ENCODE measurements at places on chromosomes 6 and 20.

DNA sequence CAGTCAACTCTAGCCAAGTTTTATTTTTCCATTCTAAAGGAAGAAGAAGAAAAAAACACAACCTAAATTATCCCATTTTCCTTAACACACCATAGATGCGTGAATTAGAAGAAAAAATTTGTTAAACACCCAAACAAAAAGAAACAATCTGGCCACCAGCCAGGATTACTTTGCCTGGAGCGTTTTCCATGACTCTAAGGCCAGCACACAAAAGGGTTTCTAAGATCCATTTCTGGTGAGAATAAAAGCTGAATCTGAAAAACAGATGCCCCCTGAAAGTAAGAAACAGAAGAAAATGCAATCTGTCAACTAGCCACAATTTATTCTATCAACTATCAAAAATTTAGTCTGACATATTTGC is 267.2 kb upstream of the SULF2 start:
- no peak for DNase-seq

- no peak for DNase-seq
Observed at GRCh38 chr6:10081957-10082356, 332.9 kb downstream of the TFAP2A start.

DNA sequence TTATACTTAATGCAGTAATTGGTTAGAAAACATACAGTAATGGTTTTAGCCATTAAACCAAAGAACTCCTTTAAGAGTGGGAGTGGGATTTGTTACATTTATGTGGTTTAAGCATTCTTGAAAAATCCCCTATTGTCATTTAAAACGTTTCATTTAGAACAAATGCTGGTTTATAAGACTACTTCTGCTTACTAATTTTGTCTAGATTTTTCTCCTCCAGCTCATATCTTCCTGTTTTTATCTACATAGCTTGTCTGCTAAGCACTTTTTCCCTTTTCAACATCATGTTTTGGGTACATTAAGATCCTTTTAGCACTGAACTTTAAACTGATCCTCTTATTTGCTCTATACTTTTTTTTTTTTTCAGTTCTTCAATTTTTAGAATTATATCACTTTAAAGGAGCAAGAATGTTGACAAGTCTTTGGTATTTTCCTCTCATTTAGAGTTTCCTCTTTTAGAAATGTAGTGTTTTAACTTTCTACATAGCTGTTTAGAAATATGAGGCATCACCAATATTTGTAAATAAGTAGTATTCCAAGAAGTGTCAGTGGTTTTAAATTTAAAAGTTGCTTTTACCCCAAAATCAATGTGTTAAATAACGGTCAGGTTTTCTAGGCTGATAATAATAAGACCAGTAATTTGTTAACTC is 80.9 kb downstream of the SESN1 start:
- DNase-seq: no peak

DNA sequence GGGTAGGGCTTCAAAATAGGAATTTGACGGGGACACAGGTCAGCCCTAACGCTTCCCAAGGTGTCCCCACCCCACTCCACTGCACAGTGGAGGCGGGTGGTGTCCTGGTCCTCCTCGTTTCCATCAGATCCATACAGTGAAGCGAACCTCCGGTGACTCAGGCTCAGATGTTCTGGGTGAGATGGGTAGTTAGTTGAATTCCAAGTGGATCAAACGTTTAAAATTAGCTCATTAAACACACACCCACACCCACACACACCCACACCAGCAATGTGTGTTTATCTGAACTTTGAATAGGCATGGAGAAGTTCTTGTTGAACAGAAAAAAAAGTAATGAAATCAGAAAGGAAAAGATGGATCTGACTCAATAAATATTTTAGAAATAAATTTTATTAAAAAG is 58.9 kb downstream of the CDH4 start:
- DNase-seq: no peak

- no peak for DNase-seq
Observed at GRCh38 chr6:133132466-133132971, 108.6 kb upstream of the EYA4 start.

- DNase-seq: no peak
Observed at GRCh38 chr20:35592339-35592974, 23.2 kb upstream of the SPAG4 start.

DNA sequence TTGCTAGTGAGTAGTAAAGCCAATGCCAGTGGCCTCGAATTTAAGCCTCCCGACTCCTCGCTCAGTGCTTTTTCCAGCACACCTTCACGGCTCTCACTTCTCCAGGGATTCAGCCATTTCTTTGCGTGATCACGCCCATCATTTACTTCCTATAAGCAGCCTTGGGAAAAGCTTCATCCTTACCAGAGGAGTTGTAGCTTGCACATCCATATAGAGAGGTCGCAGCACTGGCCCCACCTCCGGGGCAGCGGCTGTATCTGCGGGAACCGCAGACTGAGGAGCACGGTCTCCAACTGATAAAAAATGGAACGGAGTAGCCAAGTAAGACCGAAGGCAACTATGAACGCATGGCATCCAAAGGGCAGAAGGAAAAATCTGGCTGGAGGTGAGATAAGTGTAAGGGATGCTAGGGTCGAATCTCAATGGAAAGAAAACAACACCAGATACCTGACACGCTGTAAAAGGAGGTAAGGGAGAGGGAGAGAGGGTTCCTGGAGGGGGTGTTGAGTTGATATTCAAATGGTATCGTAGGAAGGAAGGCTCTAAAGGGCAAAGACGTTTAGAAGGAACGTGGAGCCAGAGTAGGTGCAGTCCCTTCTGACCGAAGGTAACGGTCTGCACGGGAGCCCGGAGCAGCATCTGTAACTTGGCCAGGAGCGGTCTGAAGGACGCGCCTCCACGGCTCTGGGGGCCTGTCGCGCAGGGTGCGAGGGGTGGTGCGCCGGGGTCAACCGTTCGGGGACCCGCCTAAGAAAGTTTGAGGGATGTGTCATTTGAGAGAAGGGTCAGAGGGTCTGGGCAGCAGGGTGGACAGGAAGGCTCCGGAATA is 640 bp downstream of the NFS1 start:
- DNase-seq: no peak

GRCh38 chr6:165098165-165098564 is 211.2 kb downstream of the C6orf118 start:
- DNase-seq: no peak

- DNase-seq: no peak
Observed at GRCh38 chr6:142440600-142441293, 138.9 kb downstream of the ADGRG6 start.

DNA sequence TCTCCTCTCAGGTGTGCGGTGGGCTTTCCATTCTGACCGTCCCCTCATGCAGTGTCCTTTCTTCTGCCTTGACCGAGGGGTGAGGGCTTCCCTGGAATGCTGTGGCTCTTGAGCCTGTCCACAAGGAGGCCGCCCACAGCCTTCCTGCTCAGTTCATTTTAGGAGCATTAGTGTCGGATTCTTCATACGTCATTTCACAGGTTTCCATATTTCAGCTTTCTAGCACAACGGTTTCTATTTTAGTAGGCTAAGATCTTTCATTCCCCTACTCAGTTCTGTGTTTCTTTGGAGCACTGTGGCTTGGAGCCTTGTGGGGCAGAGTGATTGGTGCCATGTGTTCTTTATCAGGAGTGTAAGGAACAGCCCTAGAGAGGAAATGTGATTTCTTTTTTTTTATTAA is 5.5 kb downstream of the PPP1R3G start:
- DNase-seq: no peak

GRCh38 chr20:50163570-50164317 is 10.2 kb upstream of the PEDS1 start:
- DNase-seq: no peak

DNA sequence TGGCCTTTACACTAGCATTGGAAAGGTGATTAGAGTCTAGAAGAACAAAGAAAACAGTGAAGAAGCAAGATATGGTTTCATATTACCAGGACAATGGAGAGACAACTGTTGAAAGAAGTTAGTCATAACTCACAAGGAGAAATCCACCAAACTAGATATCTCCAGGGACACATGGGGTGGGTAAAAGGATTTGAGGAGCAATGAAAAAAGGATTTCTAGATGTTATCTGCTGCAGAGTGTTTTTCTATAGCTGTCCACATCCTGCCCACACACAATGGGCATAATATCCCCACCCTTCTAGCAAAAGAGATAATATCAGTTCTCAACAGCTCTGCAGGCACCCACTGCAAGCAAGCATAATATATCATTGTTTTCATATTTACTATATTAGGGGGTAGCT is 303.1 kb downstream of the HAO1 start:
- DNase-seq: no peak

GRCh38 chr6:53216301-53216700 is 67.7 kb upstream of the GCM1 start:
- DNase-seq: no peak

GRCh38 chr20:24950836-24951525 is 1.9 kb downstream of the CST7 start:
- no peak for DNase-seq

DNA sequence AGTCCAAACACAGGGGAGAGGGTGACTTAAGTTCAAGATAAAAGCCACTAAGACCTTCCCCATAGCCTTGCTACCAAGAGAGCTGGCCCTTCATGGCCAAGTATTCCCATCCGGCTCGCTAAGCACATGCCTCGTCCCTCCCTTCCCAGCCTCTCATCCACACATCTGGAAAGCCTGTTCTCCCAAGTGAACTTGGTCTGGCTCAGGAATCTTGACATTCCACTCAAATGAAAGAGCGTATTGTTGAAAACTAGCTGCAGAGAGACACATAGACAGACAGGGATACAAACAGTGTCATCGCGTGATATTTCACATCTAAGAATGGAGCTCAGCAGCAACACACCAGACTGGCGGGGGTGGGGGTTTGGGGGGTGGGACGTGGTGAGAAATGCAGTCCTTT is 182.8 kb upstream of the FOXQ1 start:
- no peak for DNase-seq

DNA sequence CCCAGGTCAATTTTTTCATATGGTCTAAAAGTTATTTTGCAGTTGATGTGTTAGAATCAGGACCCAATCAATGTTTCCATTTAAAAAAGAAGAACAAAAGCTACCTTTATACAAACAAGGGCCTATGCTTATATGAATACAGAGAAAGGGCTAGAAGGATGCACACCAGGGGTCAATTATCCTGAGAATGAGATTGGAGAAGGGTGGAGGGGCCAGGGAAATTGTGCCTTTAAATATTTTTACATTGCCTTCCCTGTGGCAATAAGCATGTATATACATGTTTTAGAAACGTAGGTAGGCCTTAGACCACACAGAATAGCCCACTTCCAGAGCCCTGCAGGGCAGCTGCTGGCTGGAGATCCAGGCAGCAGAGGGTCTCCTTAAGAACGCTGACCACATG is 12.7 kb downstream of the EXOC2 start:
- no peak for DNase-seq

- DNase-seq: no peak
Observed at GRCh38 chr6:36095497-36096391, 34.6 kb upstream of the MAPK13 start.

DNA sequence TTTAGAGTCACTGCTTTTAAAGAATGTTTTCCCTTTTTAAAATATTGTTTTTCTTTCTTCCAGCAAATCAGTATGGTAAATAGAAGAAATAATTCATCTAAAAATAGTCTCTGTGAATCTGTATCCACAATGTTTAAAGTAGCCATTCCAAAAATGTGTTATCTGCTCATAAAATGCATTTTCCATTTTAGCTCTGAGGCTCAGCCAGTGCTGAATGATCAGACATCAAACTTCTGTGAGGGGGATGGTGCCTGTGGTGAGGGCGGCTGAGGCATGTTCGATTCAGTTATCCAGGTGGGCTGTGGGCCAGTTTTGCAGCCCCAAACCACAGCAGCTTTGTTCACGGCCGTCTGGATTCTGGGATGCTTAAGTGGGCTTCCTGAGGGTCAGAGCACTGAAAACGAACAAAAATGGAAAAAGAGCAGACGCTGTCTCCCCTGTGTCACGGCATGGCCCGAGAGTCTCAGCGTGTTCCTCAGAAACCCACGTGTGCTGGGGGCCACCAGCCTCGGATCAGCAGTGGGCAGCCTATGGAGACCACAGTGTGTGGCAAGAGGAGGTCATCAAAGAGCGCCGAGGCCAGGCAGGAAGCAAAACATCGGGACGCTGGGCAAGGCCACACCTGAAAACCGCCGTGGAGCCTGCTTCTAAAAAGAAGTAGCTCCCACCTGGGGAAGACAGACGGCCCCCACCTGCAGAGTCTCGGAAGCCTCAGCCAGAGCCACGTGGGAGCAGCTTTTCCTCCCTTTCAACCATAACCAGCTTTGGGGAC is 134.9 kb upstream of the THBS2 start:
- no peak for DNase-seq

GRCh38 chr6:15036690-15037245 is 209.1 kb upstream of the JARID2 start:
- peak; percentile 52 for DNase-seq

DNA sequence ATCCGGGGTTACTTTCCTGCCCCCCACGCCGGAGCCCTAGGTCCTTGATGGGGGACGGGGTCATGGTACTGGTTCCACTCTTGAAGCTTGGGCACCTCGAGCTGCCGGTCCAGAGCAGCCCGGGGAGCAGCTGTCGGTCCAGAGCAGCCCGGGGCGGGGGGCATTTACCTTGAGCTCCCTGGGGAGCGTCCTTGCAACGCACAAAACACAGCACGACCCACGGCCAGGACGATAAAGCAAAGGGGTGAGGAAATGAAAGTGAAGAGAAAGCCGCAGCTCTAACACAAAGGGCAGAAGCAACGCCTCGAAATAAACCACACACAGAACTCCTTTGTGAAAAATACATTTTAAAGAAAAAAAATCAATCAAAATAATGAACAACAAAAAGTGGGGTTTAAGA is 39.1 kb downstream of the KCNQ2 start:
- DNase-seq: no peak

DNA sequence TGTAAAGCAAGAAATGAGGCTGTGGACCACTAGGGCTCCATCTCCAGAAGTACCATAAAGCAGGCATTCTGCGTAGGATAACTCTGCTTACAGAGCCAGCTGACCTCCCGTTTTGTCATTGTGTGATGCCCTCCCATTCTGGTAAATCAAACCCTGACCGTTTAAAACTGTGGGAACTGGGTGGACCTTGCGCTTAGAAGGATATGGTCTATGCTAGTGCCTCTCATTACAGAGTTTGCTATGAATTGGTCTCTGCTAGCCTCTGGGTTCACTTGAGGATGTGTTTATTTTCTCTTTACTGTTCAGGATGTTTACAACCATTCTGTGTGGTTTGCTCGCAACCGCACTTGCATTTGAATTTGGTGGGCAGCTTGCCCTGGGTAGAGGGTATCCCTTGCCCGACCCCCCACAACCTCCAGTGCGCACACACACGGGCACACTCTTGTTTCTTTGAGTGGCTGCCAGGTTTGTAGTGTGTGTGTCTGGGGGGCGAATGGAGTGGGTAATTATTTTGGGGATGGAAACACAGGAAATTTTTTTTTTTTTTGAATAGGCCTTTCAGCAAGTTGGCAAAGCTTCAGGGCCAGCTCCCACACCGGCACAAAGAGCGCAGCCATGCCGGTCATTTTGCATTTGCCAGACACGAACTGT is 198.3 kb downstream of the JARID2 start:
- DNase-seq: peak; percentile 59
